ENCODE measurements at places on chromosomes 11 and 22. TPM values are rescaled to one million over a fixed set of nuclear protein-coding genes. Genes with fewer than 3 reads are reported as not detected.

GRCh38 chr11:33706966-33707365 is 6.3 kb upstream of the C11orf91 start:
- DNase-seq: no peak

The NAALADL1 gene
- 0.35 TPM for total RNA-seq

DNA sequence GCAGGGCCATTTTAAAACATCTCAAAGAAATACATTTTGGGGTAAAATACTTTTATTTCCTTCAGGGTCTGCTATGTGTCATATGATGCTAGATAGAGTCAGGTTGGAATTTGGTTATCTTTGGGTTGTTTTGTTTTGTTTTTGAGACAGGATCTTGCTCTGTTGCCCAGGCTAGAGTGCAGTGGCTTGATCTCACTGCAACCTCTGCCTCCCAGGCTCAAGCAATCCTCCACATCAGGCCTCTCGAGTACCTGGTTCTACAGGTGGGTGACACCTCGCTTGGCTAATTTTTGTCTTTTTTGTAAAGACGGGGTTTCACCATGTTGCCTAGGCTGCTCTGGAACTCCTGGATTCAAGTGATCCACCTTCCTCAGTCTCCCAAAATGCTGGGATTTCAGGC is 17.3 kb downstream of the DENND5A start:
- no peak for DNase-seq

GRCh38 chr11:129396454-129396853 is 20.8 kb downstream of the BARX2 start:
- no peak for DNase-seq

DNA sequence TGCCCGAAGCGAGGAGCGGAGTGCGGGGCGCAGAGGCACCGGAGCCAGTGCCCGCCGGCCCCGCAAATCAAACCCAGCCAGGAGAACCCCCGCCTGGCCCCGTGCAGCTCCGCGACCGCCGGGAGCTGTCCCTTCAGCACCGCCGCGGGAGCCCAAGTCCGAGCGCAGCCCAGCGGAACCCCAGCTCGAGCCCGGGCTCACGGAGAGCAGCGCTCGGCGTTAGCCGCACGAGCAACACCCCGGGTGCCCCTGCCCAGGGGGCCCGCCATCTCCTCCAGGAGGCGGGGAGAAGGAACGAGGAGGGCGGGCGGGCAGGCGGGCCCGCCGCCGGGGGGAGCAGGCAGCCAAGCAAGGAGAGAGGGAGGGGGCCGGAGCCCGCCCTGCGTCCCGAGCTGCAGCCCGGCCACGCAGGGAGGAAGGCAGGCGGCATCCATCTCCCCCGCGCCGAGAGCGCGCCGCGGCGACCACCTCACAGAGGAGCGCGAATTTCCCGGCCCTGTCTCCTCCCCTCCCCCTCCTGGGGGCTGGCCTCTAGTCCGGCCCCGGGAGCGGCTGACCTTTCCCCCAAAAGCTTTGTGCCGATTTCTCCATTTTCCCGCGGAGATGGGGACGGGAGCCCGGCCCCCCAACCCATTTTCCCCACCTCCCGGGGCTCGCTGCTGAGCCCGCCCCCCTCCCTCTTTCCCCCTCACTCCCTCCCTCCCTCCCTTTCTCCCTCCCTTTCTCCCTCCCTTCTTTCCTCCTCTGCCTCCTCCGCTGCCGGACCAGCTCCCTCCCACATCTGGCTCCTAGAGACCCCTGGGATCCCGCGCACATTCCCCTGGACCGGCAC is 621 bp downstream of the KCNC1 start:
- peak; percentile 62 for DNase-seq

GRCh38 chr11:123238297-123238696 is 43.2 kb upstream of the CLMP start:
- no peak for DNase-seq

- DNase-seq: no peak
These were observed 192.4 kb upstream of the MPPED2 start for GRCh38 chr11:30778596-30778995.

The PTPN5 gene
- total RNA-seq: 6.4 TPM

DNA sequence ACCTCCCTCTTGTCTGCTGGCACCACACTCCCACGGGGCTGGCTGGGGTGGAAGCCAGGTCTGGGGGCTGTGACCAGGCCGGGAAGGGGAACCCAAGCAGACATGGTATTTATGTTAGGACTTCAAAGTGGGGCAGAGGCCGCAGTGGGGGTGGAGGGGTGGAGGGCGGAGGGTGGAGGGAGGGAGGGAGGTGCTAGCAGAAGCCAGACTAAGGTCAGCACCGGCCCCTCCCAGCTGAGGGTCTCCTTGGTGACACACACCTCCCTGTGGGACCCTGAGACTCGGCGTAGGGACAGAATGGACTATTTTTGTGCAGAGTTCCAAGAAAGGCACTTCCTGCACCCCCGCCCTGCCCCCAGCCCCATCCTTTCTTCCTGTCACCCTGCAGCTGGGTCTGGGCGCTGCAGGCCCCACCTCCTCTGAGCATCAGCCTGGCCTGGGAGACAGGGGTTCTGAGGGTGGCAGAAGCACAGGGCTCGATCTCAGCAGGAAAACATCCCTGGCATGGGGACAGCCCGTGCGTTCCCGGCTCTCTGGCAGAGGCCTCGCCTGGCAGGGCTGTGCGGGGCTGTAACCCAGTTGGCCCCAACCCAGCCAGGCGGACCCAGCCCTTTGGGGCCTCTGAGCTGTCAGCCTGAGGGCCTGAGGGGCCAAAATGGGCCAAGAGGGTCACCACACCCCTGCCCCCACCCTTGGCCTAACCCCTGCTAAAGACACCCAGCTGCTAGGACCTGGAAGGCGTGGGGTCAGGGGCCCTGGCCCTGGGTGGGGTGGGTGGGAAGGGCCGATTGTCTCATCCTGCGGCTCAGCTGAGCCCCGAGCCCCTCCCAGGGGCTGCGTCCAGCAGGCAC is 9.6 kb upstream of the CD248 start:
- DNase-seq: no peak

- no peak for DNase-seq
These were observed 25.9 kb downstream of the OR51E2 start for GRCh38 chr11:4671741-4672140.

DNA sequence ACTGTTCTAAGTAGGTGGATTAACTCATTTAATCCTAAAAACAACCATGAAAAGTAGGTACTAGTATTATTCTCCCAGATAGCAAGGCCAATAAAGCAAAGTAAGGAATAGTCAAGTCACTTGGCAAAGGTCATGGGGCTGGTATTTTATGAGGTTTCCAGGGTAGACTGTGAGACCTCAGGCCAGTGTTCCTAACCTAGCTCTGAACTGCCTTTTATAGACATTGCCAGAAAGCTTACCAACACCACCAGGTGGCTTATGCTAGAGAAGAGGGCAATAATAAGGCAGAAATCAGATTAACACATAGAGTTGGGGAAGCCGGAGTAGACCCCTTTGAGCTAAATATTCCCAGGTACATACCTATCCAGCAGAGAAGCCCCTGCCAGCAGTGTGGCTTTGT is 490.9 kb upstream of the TENM4 start:
- no peak for DNase-seq

The MGAT3 gene
- total RNA-seq: 20.3 TPM

GRCh38 chr11:73759610-73760134 is 1.2 kb downstream of the RAB6A start:
- no peak for DNase-seq

The SPI1 gene
- total RNA-seq: not detected

- no peak for DNase-seq
These were observed 5.1 kb downstream of the CD82 start for GRCh38 chr11:44570411-44571155.

DNA sequence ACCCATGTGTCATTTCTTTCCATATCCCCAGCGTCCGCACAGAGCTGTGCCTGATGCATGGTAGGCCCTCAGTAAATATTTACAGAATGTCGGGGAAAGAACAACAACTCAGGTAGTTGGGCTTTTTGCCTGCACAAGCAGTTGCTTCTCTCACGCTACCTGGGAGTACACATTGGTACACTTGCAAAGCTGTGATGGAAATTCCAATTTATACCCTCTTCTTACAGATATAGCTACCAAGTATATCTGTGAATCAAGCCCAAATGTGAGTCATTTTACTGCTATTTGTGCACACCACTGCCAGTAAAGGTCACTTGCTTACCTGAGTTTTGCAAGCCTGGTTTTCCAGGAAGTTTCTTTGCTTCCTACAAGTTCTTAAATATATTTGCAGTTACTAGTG is 333.0 kb upstream of the NARS2 start:
- no peak for DNase-seq

The AHNAK gene
- total RNA-seq: 1.2 TPM

DNA sequence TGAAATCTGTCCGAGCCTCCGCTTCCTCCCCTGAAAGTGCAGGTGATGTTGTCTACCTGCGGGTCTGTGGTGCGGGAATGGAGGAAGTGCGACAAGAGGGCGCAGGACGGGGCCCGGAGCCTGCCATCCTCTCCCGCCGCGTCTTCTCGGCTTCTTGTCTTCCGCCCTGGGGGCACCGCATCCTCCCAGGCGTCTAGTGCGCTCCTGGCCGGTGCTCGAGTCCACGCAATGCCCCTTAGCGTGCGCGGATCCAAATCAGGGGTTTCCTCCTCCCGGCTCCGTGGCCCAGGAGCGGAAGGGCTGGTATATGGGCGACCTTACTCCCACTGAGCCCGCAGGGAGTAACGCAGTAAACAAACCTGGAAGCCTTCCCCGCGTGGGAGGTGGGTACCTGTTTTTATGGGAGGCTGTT is 405 bp downstream of the SFI1 start:
- DNase-seq: no peak

The MLC1 gene
- total RNA-seq: 3.3 TPM

DNA sequence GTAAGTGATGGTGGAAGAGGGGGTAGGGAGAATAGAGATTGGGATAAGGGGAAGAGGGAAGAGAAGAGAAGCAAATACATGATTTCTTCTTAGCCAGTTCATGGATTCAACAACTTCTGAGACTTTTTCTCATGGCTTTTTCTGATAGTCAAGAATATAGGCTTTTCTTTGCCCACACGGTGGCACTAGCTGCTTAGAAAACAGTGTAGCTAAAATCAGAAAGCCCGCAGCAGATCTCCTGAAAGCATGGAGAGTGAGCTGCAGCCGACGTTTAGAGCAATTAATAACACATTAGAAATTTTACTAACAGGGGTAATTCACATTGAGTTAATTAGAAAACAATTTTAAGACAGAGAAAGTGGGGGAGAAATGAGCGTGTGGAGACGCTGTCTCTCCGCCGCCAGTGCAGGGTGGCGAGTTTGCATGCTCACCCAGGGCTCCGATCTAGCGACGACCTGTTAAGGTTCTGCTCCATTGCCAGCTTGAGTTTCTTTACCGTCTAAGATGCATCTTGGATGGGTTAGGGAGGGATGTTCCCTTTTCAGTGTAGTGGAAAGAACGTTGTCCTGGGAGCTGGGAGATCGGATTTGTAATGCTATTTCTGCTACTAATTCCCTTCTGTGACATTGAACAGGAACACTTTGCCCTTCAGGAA is 3.3 kb upstream of the RAG1 start:
- DNase-seq: peak; percentile 42

GRCh38 chr22:22935056-22935545 is 47.5 kb downstream of the IGLL5 start:
- DNase-seq: no peak

DNA sequence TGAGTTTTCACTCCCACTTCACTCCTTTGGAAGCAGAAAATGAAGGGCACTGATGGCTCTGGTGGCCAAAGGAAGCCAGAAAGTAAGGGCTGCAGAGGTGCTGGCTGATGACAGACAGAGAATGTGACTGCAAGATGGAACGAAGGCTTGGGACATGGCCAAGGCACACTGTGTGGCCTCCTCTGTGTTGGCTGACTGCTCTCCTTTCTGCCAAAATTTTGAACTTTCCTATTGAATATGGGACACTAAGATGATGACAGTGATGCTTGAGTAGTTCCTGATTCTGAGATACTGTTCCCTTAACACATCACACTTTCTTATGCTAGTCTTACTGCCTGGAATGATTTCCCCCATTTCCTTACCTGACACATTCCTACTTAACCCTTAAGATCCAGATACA is 156.4 kb downstream of the SWAP70 start:
- no peak for DNase-seq

The MAJIN gene
- not detected for total RNA-seq

DNA sequence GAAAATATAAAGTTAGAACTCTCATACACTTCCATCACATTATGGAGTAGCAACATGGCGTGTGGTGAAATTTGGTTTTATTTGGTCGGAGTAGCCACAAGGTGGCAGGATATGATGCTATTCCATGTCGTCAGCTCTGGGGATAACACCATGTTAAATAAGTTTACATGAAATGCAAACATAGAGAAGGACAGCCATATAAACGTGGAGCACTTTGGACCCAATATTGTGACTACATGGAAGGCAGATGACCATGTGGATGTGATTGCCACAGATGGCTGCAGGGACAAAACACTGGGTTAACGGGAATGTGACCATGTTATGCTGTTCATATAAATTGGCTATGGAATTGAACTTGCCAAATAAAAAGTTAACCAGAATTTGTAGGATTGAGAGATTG is 21.0 kb downstream of the OR5M11 start:
- DNase-seq: no peak

DNA sequence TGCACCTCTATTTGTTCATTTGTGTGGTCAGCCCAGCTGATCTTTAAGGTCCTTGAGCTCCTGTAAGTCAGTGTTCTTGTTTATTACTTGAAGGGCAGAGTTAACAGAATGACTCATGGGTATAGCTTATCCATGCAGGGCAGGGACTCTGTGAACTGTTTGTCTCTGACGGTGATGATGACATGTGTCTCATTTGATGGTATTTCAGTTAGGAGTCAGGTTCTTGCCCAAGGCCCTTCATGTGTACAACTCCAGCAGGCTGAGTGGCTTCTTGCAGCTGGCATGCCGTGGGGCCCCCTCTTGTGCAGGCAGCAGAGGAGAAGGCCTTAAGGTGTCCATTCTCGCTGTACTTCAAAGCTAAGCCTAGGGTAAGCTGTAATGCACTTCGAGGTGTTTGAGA is 165.1 kb downstream of the DBX1 start:
- no peak for DNase-seq

DNA sequence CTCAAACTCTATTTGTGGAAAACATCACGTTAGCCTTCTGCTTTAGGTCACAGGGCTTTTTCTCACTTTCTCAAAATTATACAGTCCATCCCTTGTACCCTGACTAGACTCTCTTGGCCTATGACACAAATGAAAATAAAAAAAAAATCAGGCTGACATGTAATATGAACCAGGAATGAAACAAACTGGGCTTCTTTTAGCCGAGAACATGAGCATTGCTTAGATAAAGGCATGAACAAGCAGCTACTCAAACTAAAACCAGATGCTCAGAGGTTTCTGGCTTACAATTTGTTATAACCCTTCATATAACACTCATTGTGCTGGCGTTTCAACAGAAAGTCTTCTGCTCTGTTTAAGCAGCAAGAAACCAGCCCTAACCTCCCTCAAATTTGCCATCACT is 265.5 kb upstream of the NARS2 start:
- DNase-seq: no peak

Measured in neural crest cell (in vitro differentiated cells).